ENCODE measurements at places on chromosomes 16 and 17.

DNA sequence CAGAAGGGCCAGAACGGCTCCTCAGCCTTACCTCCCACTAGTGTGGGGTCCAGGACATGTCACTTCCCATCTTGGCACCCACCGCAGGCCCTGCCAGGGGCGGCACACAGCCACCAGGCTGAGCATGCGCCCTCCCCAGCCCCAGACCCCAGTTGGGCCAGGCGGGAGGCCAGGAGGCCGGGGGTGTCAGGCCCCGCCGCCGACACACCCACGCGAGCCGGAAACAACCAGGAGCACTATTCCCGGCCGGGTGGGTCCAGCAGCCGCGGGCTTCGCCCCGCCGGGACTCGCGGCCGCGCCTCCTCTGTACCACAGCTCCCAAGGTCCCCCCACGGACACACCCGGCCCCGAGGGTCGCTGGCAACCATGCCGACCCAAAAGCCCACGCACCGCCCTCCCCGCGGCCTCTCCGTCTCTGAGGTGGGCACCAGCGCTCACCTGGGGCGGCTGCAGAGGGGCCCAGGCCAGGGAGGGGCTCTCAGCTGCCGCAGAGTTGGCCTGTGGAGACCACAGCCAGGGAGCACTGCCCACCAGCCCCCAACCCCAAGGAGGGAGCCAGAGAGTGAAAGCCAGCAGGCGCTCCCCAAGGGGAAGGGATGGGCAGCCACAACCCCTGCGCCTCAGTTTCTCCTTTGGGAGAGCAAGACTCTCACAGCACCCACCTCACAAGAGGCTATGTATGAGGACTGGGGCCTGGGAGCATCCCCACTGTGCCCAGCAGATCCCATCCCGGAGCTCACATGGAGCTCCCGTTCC lies 18.0 kb downstream of the B9D1 start:
- no peak for DNase-seq

DNA sequence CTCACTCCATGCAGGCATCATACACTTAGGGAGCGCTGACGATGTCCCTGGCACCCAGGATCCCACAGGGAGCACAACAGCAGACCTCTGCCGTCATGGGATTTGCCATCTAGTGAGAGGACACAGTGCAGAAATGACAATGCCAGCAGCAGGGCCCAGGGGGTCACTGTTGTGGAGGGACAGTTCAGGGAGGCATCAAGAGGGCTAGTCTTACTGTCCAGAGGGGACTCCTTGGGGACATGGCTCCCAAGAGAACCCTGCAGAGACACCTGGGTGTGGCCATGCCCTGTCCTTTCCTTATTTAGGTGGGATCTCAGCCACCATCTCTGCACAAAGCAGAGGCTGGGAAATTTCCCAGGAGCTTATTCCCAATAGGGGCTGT lies 73.7 kb downstream of the CRISPLD2 start:
- DNase-seq = no peak

- no peak for DNase-seq
Measured at GRCh38 chr16:9567666-9568065, 476.2 kb downstream of the HAPSTR1 start.

DNA sequence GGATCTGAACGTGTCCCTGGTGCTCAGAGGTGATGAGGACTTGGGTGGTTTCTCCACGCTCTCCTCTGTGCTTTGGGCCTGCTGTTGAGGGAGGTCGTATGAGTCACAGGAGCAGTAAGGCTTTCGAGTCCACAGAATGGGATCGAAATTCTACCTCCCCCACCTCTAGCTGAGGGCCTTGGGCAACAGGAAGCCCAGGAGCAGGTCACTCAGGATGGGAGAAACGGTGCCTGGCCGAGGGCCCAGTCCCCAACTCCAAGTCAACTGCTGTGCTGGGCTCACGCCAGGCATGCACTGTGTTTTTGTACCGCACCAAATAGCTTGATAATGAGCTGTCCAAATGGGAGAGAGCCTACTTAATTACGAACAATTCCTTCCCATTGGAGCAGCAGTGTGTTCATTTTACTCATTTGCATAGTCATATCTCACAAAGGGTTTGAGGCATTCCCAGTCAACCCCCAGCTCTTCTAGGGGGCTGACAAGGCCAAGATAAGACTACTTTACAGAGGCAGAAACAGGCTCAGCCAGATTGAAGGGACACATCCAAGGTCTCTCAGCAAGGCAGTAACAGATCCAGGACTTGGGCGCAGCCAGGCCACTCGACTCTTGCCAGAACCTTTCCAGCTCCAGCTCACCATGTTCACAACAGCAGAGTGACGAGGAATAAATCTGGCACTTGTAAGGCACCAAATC lies 53.6 kb downstream of the WNT3 start:
- no peak for DNase-seq

DNA sequence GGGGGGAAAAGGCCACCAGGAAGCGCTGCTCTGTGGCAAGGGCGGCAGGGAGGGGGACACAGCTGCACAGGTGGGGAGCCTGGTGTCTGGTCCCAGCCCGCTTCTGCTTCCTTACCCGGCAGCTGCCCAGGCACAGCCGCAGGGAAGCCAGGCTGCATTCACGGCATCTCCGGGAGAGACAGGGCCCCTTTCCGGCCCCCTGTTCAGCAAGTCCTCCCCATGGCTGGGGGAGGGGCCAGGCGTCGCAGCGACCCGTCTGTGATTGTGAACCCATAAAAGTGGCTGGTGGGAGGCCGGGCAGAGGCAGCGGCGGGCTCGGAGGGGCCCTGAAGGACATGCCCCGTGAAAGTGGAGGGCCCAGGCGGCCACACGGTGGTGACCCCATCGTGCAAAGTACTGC lies 28.7 kb downstream of the SOX8 start:
- DNase-seq = no peak

DNA sequence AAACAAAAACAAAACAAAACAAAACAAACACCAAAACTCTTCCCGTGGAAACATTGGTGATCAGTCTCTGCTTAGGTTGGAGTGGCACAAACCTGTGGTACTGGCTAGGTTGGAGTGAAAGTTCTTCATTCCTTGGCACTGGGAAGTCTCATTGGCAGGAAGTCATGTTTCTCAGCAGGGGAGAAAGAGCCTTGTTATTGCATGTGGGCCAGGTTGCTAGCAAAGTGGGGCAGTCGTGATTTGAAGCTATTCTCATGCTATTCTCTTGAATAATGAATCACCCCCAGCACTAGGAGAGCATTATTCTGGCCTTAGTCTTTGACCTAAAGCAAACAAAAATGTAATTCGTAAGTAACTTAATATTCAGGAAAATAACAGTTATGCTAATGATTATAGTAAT lies 24.3 kb upstream of the B4GALNT2 start:
- no peak for DNase-seq

DNA sequence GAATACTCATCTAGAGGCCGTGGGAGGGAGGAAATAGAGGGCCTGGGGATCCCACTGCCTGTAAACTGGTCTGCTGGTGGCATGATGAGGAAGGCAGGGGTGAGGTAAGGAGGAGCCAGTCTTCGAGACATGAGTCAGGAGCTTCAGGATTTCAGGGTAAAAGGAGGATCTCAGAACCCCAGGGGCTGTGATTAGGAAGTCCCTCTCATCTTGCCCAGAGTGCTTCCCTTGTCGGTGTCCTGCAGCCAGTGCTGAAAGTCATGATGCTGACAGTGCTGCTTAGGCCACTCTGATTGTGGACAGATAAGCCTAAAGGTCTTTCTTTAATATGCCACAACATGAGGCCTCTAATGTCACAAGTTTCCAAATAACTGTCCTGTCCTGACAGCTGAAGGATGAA lies 29.6 kb downstream of the COG4 start:
- no peak for DNase-seq

GRCh38 chr16:64974381-64974780 lies 147.5 kb downstream of the CDH11 start:
- no peak for DNase-seq

Measured in T-helper 9 cell (primary cell).